ENCODE measurements at places on chromosomes 12 and 14. TPM values are rescaled to one million over a fixed set of nuclear protein-coding genes. Genes with fewer than 3 reads are reported as not detected.

RILPL1 gene
- polyA plus RNA-seq: 19.0 TPM

RNASE2 gene
- 2.4 TPM for polyA plus RNA-seq

RERG gene
- 29.3 TPM for polyA plus RNA-seq

ADAM21 gene
- 0.28 TPM for polyA plus RNA-seq

PFDN5 gene
- polyA plus RNA-seq: 1,405 TPM

CCDC177 gene
- not detected for polyA plus RNA-seq

FGF6 gene
- polyA plus RNA-seq: not detected

HOTAIR gene
- 0.52 TPM for polyA plus RNA-seq

AQP2 gene
- polyA plus RNA-seq: 666 TPM

NKX2-1 gene
- not detected for polyA plus RNA-seq

MFAP5 gene
- 0.52 TPM for polyA plus RNA-seq

WDHD1 gene
- 1.8 TPM for polyA plus RNA-seq

DBX2 gene
- polyA plus RNA-seq: not detected

ANO4 gene
- 0.82 TPM for polyA plus RNA-seq

HCAR2 gene
- not detected for polyA plus RNA-seq

BEGAIN gene
- 0.52 TPM for polyA plus RNA-seq

CMTM5 gene
- 1.1 TPM for polyA plus RNA-seq

KRT75 gene
- polyA plus RNA-seq: not detected

LUM gene
- 102 TPM for polyA plus RNA-seq

ABCD4 gene
- 66.1 TPM for polyA plus RNA-seq

MIP gene
- not detected for polyA plus RNA-seq

TEX52 gene
- polyA plus RNA-seq: not detected

TIGAR gene
- polyA plus RNA-seq: 3.6 TPM

KRT7 gene
- 173 TPM for polyA plus RNA-seq

NGB gene
- not detected for polyA plus RNA-seq

TMEM121 gene
- 4.1 TPM for polyA plus RNA-seq

NRIP2 gene
- 15.9 TPM for polyA plus RNA-seq

PTGR2 gene
- 24.4 TPM for polyA plus RNA-seq

SLC22A17 gene
- 61.2 TPM for polyA plus RNA-seq

SCFD1 gene
- polyA plus RNA-seq: 52.0 TPM

GLT1D1 gene
- polyA plus RNA-seq: 0.45 TPM

SMIM41 gene
- not detected for polyA plus RNA-seq

COQ6 gene
- polyA plus RNA-seq: 40.8 TPM

TBC1D30 gene
- 4.2 TPM for polyA plus RNA-seq

AQP5 gene
- polyA plus RNA-seq: 0.99 TPM

STRAP gene
- 99.1 TPM for polyA plus RNA-seq

RAD51AP1 gene
- polyA plus RNA-seq: 0.52 TPM

DHRS2 gene
- 2.4 TPM for polyA plus RNA-seq

CFAP251 gene
- 2.9 TPM for polyA plus RNA-seq

Measured in kidney (tissue), 22 donors.